ENCODE measurements at places on chromosomes 7 and 10.
A peak's percentile ranks its signal among the peaks of the same experiment; 100 is the strongest.

DNA sequence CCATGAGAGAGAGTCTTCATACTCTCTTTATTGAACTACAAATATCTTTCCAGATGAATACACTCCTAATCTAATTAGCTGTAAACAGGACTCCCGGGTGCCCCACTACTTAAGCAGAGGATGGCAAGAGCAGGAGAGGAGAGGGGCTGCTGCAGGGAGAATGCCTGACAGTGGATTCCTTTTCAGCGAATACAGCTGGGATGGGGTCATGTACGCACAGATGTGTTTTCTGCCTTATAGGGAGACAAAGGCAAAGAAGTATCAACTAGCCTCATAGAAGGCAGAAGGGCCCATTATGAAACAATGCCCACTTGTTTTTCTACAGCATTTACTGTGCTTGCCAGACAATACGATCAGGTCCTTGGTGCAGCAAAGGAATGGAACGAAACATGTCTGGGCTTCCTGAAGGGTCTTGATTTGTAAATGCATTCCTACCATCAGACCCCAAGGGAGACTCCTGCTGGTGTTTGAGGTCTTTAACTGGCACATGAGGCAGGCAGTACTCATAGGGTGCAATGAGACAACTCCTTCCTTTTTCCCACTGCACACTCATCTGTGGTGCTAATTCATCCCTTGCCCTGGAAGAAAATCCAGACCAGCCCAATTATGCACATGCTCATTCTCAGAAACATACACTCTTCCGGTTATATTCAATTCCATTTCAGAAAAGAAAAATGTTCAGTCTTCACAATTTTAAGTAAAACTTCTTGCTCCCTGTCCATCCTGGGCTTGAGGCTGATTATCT, 117.1 kb downstream of the AOAH start:
- no peak for DNase-seq

DNA sequence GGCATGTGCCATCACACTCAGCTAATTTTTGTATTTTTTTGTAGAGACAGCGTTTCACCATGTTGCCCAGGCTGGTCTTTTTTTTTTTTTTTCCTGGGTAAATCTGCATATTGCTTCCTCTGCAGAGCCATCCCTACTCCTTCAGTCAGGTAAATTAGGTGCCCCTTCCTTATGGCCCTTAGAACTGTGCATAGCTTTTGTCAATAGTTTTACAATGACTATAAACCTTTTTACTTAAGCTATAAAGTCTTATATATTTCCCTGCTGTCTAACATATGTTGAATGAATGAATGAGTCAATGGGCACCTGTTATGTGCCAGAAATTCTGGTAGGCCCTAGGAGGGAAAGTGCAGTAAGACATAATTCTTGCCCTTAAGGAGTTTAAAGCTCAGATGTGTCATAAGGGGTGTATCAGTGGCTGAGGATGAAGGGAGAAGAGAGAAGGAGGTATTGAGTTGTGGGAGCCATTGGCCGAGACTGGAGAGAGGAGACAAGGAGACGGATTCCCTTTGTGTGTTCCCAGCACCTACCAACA, 30.6 kb upstream of the UBE2D1 start:
- no peak for DNase-seq

DNA sequence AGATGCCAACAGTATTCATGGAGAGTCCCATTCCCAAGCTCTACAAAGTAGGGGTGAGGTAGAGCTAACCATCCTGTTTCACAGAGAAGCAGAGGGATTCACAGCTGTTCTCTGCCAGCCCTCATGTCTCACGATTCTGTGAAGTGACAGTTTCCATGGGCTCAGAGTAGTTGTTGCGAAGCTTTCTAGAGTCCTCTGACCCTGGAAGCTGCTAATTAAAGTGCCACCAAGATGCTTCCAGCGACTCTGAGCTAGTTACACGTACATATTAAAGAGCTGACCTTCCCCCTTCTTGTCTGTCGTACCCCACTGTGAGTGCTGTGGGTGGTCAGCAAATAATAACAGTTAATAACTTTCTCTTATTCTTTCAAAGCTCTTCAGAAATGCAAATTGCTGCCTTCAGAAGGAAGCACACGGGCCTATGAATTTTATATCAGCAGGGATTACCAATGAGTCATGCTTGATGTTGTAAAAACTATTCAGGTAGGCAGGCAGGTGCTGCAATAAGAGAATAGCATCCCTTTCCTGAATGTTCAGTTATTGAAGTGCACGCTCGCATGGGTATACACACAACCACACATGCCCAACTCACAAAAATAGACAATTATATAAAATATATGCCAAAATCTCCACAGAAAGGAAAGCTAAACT, 34.1 kb downstream of the DNAJB9 start:
- no peak for DNase-seq

DNA sequence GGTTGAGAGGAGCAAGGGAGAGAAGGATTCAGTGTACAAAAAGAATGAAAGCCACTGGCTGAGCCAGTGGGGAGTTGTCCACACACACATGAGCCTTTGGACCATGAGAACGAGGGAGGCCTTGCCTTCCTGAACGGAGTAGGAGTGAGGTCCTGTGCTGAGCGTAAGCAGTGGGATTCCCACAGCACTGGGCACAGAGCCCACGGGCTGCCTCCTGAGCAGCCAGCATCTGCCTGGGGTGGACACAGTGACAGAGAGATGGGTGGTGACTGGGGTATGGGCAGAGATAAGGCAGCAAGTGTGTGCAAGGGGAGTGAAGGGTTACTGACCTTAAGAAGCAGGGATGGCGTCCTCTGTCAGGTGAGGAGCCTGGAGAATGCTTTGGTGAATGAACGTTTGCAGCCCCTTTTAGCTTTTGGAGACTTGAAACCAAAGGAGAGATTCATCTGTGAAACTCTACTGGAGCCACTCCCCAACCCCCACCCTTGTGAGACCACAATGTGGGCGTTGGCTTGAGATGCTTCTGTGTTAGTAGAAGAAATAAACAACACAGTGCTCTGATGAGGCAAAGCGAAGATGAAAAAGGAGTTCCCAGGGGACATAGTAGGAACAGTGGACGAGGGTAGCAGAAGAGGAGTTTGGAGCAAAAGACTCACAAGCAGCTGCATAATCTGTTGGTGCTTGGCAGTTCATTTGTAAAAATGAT, 56.5 kb downstream of the FIGNL1 start:
- DNase-seq: peak; percentile 59

DNA sequence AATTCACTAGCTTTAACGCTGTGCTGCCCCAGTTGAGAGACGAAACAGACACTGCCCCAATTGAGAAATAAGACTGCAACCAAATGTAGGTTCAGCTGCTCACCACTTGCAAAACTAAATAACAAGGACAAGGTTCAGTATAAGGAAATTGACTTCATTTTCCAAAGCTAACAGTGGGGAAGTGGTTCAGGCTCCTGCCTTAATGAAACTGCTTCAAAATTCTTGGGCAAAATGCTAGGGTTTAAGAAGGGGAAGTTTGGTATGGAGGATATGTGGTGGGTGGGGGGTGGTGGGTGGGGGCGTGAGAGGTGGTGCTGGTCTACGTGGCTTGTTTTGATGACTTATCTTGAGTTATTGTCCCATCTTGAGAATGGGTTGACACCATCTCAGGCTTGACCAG, 21.8 kb downstream of the MRPL32 start:
- DNase-seq: no peak

DNA sequence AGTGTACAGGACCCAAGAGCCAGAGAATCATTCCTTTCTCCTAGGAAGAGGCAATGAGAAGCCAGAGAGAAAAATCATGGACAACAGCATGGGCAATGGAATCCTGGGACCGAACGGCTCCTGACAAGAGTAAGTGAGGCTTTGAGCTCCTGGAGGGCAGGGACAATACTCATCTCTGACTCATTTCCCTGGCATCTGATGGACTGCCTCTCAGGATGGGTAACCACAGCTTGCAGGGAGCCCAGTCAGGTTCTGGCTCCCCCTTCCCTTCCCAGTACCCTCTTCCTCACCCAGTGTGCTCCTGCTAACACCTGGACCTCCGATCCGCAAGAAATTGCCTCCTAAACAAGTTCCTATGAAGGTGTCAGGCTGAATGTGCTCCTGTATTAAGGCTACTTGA, 51.2 kb upstream of the SORCS3 start:
- no peak for DNase-seq

- no peak for DNase-seq
Observed at GRCh38 chr7:93914581-93915066, 6.9 kb upstream of the GNG11 start.

DNA sequence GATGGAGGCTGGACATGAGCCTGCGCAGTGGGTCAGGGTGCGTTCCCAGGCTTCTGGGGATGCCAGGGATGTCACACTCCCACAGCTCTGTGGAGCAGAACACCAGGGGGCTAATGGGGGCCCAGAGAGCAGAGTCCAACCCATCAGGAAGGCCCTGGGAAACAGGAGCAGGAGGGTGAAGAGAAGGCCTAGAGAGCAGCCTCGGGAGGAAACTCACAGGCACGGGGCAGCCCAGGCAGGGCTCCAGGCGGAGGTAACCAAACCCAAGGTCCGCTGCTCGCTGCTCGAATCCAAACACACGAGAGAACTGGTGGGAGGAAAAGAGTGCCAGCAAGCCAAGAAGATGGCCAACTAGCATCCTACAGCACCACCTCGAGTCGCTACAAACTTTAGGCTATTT, 130.7 kb upstream of the LANCL2 start:
- DNase-seq: no peak

GRCh38 chr7:151488096-151488495, 31.6 kb downstream of the RHEB start:
- no peak for DNase-seq

DNA sequence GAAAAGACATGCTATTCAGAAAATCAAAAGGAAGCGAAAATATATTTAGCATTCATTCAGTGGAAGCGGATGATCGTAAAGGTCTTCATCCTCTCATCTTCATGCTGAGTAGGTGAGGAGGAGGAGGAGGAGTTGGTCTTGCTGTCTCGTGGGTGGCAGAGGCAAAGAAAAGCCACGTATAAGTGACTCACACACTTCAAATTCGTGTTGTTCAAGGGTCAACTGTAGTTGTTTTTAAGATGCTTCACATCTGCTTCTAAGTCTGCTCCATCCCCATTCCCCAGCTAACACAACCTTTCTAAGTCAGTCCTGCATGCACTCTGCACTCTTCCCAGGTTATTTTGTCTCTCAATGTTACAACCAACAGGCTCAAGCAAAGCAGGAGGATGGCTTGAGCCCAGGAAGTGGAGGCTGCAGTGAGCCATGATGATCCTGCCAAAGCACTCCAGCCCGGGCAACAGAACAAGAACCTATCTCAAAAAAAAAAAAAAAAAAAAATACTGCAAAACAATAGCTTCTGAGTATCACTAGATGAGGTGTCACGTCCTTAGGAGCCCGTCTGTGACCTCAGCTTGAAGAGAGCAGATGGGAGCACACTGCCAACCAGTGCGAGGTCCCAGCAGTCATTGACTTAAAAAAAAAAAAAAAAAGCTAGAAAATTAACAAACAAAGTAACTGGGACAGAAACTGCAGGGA, 70.5 kb downstream of the SFMBT2 start:
- no peak for DNase-seq

GRCh38 chr10:109941236-109941862, 18.0 kb upstream of the XPNPEP1 start:
- no peak for DNase-seq

- no peak for DNase-seq
Observed at GRCh38 chr7:75739796-75740672, 1.3 kb upstream of the HIP1 start.

- no peak for DNase-seq
Observed at GRCh38 chr10:44102726-44103255, 282.1 kb downstream of the CXCL12 start.

- DNase-seq: no peak
Observed at GRCh38 chr10:36068542-36068941, 426.4 kb upstream of the FZD8 start.

GRCh38 chr10:24716295-24716694, 7.4 kb downstream of the ARHGAP21 start:
- no peak for DNase-seq

DNA sequence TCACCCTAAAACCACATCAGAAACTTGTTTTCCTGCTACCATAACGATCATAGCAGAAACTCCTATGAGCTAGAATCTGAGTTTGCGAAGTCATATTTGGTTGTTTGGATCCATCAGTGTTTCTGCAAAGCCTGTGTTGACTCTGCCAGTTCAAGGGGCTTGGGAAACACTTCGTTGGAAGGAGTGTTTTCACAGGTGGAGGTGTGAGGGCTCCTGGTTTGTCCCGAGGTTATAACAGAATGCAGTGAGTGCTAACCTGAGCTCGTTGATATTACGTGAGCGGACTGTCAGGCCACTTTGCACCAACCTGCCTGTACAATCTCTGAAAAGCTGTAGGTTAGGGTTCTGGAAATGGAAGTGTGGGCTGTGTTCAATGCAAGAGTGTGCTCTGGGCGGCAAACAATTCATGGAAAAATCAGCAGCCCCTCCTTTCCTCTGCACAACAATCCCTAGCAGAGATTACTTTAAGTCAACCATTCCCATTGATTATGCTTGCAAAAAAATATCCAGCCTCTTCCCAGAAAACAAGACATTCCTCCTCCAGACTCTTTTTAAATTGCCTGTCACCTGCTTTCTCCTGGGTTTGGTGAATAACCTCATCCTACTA, 622.0 kb downstream of the TYW1 start:
- no peak for DNase-seq

GRCh38 chr7:27912751-27913150, 172.8 kb downstream of the TAX1BP1 start:
- DNase-seq: no peak

GRCh38 chr7:107002529-107002998, 41.9 kb upstream of the PRKAR2B start:
- DNase-seq: no peak
